ENCODE measurements at places on chromosomes 4 and X.
A peak's percentile ranks its signal among the peaks of the same experiment; 100 is the strongest.

- no peak for DNase-seq
Measured at GRCh38 chrX:74680391-74680790, 66.0 kb upstream of the RLIM start.

DNA sequence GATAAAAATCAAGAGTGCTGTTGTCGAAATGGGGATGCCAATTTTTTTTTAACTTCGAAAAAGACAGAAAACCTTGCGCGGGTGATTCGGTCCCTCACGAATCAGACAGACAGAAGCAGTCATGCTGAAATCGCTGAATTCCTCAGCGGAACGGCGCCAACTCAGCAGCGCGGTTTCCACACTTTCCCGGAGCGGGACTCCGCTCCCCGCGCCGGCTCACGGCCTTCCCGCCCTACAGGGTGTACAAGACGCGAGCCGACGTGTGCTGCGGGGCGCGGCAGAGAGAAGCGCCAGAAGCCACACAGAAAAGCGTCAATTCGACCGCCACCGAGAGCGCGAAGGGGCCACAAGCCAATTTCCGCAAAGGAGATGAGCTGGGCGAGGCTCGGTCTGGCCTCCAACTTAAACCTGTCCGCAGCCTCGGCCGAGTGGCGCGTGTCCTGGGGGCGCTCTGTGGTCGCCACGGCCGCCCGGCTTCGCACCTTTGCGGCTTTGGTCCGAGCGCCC lies 1.3 kb downstream of the NEXMIF start:
- no peak for DNase-seq

DNA sequence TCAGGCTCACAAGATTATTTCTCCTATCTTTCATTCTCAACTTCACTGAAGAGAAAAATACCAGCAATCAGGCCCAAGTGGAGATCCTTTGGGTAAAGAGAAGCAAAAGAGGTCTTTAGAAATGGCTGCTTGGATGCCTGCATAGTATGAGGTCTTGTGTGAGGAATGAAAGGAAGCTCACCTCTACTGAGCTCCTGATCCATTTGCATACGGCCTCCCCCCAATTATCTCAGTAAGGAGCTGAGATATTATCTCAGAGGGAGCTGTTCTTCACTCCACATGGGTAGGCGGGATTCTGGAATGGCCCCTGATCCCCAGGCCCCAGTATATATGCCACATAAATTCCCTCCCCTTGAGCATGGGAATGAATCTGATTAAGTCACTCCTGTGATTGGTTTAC lies 75.8 kb downstream of the EVC2 start:
- DNase-seq = no peak

DNA sequence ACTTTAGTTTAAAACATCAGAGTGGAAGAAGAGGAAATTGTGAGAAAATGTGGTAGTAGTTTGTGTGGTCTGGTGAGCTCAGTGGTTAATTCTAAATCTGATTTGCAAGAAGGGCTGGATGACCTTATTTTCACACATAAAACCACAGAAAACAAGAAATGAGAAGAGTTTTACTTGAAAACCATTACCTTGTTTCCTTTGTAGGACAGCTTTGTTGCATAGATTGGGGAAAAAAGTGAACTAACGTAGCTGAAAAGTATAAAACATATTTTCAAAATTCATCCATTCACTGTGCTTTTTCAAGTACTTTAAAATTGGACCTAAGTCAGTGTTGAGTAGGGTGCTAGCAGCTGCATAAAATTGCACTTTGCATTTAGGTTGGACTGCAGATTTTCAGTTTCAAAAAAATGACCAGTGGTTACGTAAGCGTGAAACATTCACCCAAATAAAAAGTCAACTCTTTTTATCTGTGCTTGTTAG lies 211.3 kb downstream of the ARHGAP10 start:
- DNase-seq = no peak

DNA sequence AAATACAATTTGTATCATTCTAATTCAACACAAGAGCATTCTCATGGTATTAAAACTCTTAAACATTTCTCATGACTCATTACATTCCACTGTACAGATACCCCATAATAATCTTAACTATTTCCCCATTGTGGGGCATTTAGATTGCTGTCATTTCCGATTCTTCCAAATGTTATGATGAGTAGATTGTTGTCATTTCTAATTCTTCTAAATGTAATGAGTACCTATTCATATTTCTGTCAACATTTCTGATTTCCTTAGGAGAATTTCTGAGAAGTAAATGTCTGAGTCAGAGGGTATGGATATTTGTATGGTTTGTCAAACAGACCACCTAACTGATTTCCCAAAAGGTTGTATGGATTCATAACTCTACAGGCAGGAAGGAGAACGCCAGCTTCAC lies 8.3 kb downstream of the S100G start:
- no peak for DNase-seq

GRCh38 chr4:125626946-125627345 lies 312.2 kb downstream of the FAT4 start:
- DNase-seq = no peak

DNA sequence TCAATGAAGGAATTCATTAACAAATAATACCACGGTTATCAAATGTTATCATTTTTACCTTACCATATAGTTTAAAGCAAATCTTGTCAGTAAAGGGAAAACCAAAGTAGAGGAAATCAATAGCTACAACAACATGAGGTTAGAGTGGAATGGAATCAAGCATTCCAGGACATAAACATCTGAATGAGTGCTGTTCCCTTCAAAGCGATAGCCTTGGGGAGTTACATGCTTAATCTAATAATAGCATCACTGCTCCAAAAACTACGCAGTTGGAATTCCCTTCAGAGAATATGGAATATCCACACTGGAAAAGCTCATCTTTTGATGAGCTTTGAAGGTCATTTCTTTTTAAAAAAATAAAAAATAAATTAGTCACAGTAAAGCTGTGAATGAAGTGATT lies 31.2 kb downstream of the PDE5A start:
- DNase-seq = no peak

GRCh38 chr4:95386410-95386809 lies 162.4 kb downstream of the UNC5C start:
- no peak for DNase-seq

- DNase-seq = no peak
Measured at GRCh38 chrX:47958761-47959342, 44.9 kb downstream of the ZNF182 start.

DNA sequence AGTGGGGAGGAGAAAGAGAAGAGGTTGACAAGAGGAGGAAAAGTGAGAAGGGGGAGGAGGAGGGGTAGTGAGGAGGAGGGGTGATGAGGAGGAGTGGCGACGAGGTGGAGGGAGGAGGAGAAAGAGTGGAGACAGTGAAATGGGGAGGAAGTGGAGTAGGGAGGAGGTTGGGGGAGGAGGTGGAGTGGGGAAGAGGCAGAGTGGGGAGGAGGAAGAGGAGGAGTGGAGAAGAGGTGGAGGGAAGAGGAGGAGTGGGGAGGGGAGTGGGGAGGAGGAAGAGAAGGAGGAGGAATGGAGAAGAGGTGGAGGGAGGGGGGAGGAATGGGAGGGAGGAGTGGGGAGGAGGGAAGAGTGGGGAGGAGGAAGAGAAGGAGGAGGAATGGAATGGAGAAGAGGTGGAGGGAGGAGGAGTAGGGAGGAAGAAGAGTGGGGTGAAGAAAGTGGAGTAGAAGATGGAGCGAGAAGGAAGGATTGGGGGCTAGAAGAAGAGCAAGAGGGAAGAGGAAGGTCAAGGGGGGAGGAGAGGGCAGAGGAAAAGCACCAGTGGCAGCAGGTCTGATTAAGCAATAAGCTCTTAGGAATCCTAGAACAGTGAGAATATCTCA lies 50.0 kb upstream of the MTNR1A start:
- no peak for DNase-seq

GRCh38 chrX:65668377-65669310 lies 1.2 kb downstream of the MSN start:
- DNase-seq = peak; percentile 44

GRCh38 chrX:15293451-15293850 lies 22.0 kb downstream of the ASB11 start:
- DNase-seq = no peak

- no peak for DNase-seq
Measured at GRCh38 chrX:81261576-81261975, 59.7 kb downstream of the SH3BGRL start.

GRCh38 chr4:113645771-113646441 lies 115.6 kb downstream of the CAMK2D start:
- DNase-seq = peak; percentile 45

GRCh38 chrX:39967348-39967747 lies 130.4 kb downstream of the BCOR start:
- DNase-seq = no peak

GRCh38 chr4:10606483-10607155 lies 77.9 kb downstream of the CLNK start:
- no peak for DNase-seq

GRCh38 chrX:95427389-95427788 lies 1257.3 kb upstream of the DIAPH2 start:
- no peak for DNase-seq

GRCh38 chr4:141810712-141811375 lies 174.5 kb downstream of the IL15 start:
- no peak for DNase-seq

- DNase-seq = no peak
Measured at GRCh38 chr4:76233967-76234678, 17.4 kb upstream of the FAM47E start.

DNA sequence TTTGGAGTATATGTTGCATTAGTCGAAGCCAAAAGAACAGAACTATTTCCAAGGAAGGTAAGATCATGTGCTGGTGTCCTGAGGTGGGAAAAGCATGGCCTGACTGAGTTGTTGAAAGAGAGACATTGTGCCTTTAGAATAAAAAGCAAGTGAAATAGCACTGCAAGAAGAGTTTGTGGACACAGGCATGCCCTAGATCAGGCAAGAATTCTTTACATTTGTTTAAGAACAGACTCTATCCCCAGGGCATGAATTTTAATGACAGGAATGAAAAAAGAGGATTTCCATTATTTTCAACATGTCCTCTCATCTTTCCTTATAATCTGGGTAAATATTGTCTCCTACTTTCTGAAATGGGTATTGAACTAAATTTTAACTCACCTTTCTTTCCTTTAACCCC lies 516.2 kb upstream of the GALNT7 start:
- DNase-seq = no peak

- no peak for DNase-seq
Measured at GRCh38 chrX:123846577-123847038, 13.2 kb upstream of the XIAP start.

DNA sequence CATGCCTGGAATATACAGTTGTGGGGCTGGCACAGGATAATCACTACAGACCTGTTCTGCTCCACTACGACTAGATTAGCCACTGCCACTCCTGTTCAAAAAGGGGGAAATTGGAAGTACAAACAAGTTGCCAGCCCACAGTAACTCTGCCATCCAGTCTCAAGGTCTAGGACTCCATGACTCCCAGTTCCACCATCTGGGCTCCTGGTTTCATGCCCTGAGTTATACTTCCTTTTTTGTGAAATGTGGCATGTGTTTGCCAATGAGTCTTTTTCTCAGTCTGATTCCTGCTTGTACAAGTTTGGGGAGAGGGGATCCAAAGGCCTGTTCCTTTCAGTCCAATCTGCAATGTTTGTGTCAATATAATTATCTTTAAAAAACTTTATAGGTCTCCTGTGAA lies 1.0 kb upstream of the BLOC1S4 start:
- no peak for DNase-seq

DNA sequence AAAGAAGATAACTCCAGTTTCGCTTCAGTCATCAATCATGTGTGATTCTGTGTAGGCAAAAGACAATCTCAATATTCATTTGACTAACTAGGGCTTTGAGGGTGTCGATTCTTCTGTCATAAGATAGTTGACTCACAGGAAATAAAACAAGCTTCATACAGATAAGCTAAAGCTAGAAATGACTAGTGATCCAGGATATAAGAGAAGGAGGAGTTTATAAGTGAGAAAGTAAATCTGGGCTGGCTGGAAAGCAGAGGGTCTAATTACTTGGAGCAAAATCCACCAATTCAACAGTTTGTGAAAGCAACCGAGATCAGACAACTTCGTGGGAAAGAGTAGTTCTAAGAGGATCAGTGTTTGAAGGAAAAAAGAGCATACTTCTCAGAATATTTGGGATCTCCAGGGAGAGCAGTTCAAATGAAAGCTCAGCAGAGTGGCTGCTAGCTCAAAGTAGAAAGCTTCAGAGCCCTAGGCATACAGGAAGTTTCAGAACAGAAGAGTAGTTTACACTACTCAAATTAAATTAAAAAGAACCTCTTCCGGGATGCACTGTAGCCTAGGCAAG lies 429.3 kb downstream of the INPP4B start:
- no peak for DNase-seq

- DNase-seq = no peak
Measured at GRCh38 chrX:124476562-124476961, 130.2 kb downstream of the SH2D1A start.

- no peak for DNase-seq
Measured at GRCh38 chr4:25865586-25865985, 2.8 kb upstream of the SEL1L3 start.

All from pulmonary artery endothelial cell (primary cell).